ENCODE measurements at places on chromosomes 3 and 15.
A peak's percentile ranks its signal among the peaks of the same experiment; 100 is the strongest.

GRCh38 chr3:50154840-50155490 lies at the start of gene SEMA3F:
Gene SEMA3F, plus strand, starts transcription at chr3:50155324. Its CDS starts 4,299 bp downstream, at chr3:50159623.
- H3K36me3 ChIP-seq, result no peaks in the 10 kb centered on the region
- H3K27ac ChIP-seq, result no peak within 1 kb of the TSS
- peak within 1 kb of the TSS; percentile 84 for H3K4me3 ChIP-seq
- peaks cover 31% of the 10 kb centered on the region for H3K27me3 ChIP-seq
- peaks cover 6% of the 10 kb centered on the region for H3K4me1 ChIP-seq

- H3K36me3 ChIP-seq, result no peaks in the 10 kb centered on the region
- no peaks in the 10 kb centered on the region for H3K4me1 ChIP-seq
- H3K27me3 ChIP-seq, result peaks cover 50% of the 10 kb centered on the region
Observed at GRCh38 chr3:53680028-53680427, 166.2 kb downstream of the CHDH start.

- no peak for DNase-seq
- no peak overlapping the region for H3K4me3 ChIP-seq
- H3K4me1 ChIP-seq, result peaks cover 19% of the 10 kb centered on the region
- H3K36me3 ChIP-seq, result no peaks in the 10 kb centered on the region
- peaks cover 17% of the 10 kb centered on the region for H3K27me3 ChIP-seq
Observed at GRCh38 chr15:100230784-100231183, 111.0 kb downstream of the ADAMTS17 start.

- H3K4me3 ChIP-seq, result no peak overlapping the region
- peaks cover 3% of the 10 kb centered on the region for H3K27me3 ChIP-seq
- H3K4me1 ChIP-seq, result no peaks in the 10 kb centered on the region
- H3K27ac ChIP-seq, result no peak overlapping the region
Observed at GRCh38 chr3:30871720-30872119, 22.7 kb downstream of the GADL1 start.

- no peaks in the 10 kb centered on the region for H3K27me3 ChIP-seq
- no peaks in the 10 kb centered on the region for H3K4me1 ChIP-seq
- no peak overlapping the region for H3K27ac ChIP-seq
Observed at GRCh38 chr3:108209579-108209978, 12.6 kb downstream of the IFT57 start.

- DNase-seq, result no peak
- peaks cover 31% of the 10 kb centered on the region for H3K4me1 ChIP-seq
- peaks cover 7% of the 10 kb centered on the region for H3K36me3 ChIP-seq
- H3K4me3 ChIP-seq, result peak overlapping the region; percentile 52
Observed at GRCh38 chr15:48945386-48945785, 18.3 kb downstream of the SHC4 start.

DNA sequence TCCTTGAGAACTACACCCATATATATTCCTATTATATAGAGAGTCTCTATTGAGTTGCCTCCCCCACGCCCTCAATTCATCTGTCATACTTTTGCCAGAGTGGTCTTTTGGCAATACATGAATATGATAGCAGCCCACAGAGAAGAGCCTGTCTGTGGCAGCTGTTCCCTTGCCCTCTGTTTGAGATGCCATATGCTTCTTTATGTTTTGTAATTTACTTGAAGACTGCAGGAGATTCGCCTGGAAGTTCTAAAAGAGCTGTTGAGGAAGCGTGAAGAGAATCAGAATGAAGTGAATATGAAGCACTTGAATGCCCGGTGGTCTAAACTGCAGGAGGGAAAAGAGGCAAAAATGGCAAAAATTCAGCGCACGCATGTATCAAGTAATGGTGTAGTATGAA lies 27.2 kb downstream of the CFAP91 start:
- no peaks in the 10 kb centered on the region for H3K36me3 ChIP-seq
- no peaks in the 10 kb centered on the region for H3K4me1 ChIP-seq
- no peak overlapping the region for H3K4me3 ChIP-seq
- H3K27ac ChIP-seq, result no peak overlapping the region

GRCh38 chr3:169835533-169835932 lies 22.8 kb upstream of the LRRC34 start:
- H3K36me3 ChIP-seq, result no peaks in the 10 kb centered on the region
- H3K4me3 ChIP-seq, result no peak overlapping the region
- no peaks in the 10 kb centered on the region for H3K4me1 ChIP-seq

- H3K4me1 ChIP-seq, result peaks cover 10% of the 10 kb centered on the region
- no peaks in the 10 kb centered on the region for H3K36me3 ChIP-seq
- DNase-seq, result no peak
- H3K27me3 ChIP-seq, result peaks cover 62% of the 10 kb centered on the region
Observed at GRCh38 chr15:98547741-98548138, 100.6 kb upstream of the IGF1R start.

- H3K27ac ChIP-seq, result no peak overlapping the region
- H3K4me1 ChIP-seq, result peaks cover 4% of the 10 kb centered on the region
- H3K4me3 ChIP-seq, result no peak overlapping the region
- peaks cover 4% of the 10 kb centered on the region for H3K36me3 ChIP-seq
- H3K27me3 ChIP-seq, result peaks cover 12% of the 10 kb centered on the region
Observed at GRCh38 chr3:96814651-96815567, 515 bp downstream of the EPHA6 start.

DNA sequence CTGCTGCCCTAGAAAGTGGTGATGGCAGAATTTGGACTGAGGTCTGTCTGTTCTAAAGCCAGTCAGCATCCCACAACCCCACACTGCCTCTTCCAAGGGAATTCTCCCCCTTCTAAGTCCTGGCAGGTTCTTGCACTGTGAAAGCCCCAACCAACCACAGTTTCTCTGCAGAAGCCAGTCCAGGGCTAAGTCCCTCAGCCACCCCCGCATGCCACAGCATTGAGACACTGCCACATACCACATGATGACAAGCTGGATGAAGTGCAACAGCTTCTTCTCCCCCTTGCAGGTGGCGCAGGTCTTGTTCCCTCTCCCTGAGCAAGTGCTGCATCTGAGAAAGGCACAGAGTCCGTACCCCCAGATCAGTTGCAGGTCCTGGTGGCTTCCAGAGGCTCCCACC lies 18.6 kb downstream of the SSUH2 start:
- H3K4me1 ChIP-seq, result peaks cover 5% of the 10 kb centered on the region
- H3K36me3 ChIP-seq, result no peaks in the 10 kb centered on the region
- no peak overlapping the region for H3K27ac ChIP-seq
- peak; percentile 40 for DNase-seq
- H3K27me3 ChIP-seq, result no peaks in the 10 kb centered on the region
- H3K4me3 ChIP-seq, result no peak overlapping the region

GRCh38 chr3:101036676-101037075 lies 43.5 kb upstream of the ABI3BP start:
- H3K36me3 ChIP-seq, result no peaks in the 10 kb centered on the region
- no peak overlapping the region for H3K27ac ChIP-seq
- H3K4me1 ChIP-seq, result no peaks in the 10 kb centered on the region
- no peaks in the 10 kb centered on the region for H3K27me3 ChIP-seq
- DNase-seq, result no peak
- H3K4me3 ChIP-seq, result no peak overlapping the region

- peaks cover 42% of the 10 kb centered on the region for H3K4me1 ChIP-seq
Observed at GRCh38 chr3:186985661-186986364, 55.5 kb downstream of the ST6GAL1 start.

GRCh38 chr3:101851850-101852714 lies 2.8 kb downstream of the NFKBIZ start:
- peaks cover 83% of the 10 kb centered on the region for H3K4me1 ChIP-seq
- no peaks in the 10 kb centered on the region for H3K27me3 ChIP-seq
- no peak for DNase-seq
- peaks cover 64% of the 10 kb centered on the region for H3K36me3 ChIP-seq
- H3K4me3 ChIP-seq, result peak overlapping the region; percentile 88
- peak overlapping the region; percentile 100 for H3K27ac ChIP-seq

DNA sequence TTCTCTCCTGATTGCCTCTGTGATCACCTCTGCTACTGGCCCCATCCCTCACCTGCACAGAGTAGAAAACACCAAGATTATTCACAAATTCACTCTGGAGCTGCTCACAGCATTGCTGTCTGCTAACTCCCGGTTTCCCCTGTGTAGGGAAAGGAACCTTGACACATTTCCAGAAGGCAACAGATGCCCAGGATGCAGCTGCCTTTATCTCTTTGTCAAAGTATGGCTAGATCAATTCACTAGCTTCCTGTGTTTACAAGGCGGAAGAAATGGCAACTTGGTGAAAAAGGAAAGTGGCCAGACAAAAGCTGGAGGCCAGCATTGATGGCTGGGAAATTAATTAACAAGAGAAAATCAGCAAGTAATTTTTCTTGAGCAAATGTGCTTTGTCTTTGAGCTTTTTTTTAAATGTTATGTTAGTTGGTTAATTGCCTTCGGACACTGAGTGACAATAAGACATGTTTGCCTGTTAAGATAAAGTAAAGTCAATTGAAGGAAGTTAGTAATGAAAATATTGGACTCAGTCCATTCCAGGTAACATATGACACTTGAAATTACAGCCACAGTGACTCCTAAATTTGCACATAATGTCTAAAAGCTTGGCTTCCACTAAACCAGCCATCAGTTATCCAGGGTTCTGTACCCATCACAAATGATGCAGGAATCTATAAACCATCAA lies 394.6 kb upstream of the IL12A start:
- H3K36me3 ChIP-seq, result peaks cover 9% of the 10 kb centered on the region
- no peaks in the 10 kb centered on the region for H3K4me1 ChIP-seq
- H3K4me3 ChIP-seq, result no peak overlapping the region
- no peak for DNase-seq
- H3K27me3 ChIP-seq, result no peaks in the 10 kb centered on the region

DNA sequence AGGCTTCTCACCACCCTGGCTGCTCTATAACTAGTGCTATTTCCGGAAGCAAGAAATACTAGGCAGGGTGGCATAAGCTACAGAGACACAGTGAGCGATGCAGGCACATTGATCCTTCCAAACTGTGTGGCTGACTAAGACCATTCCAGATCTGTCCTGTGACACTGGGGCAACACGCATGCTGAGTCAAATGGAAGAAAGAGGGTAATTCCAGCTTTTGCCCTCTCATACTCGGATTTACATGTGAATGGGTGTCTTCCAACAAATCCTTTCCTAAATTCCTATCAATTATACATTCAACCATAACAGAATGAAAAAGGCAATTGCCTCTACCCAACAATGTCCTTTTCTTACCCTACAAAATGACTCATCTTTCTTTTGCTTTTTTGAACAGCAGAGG lies 5.1 kb downstream of the FSIP1 start:
- no peak overlapping the region for H3K27ac ChIP-seq
- DNase-seq, result no peak
- H3K4me1 ChIP-seq, result peaks cover 10% of the 10 kb centered on the region
- peaks cover 16% of the 10 kb centered on the region for H3K27me3 ChIP-seq
- H3K4me3 ChIP-seq, result no peak overlapping the region

DNA sequence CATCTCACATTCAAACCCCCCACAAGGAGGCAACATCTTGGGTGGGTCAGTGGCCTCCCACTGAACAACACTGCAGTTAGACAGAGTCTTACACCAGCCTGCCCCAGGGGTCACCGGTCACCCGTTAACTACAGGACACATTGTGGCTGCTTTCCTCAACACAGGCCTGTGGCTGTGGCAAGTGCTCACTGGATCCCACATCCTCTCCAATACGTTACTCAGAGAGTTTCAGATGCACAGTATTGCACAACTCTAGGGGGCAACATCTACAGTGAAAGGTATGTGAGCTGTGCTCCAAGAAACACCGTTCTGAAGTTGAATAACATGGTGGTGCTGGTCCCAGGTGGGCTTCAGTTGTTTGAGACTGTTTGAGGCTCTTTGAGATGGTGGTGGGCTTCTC lies 41.0 kb downstream of the CTDSPL start:
- H3K27me3 ChIP-seq, result peaks cover 6% of the 10 kb centered on the region
- H3K36me3 ChIP-seq, result no peaks in the 10 kb centered on the region
- H3K4me3 ChIP-seq, result peak overlapping the region; percentile 75
- H3K27ac ChIP-seq, result peak overlapping the region; percentile 61
- DNase-seq, result peak; percentile 69

GRCh38 chr3:104564045-104564643 lies 802.6 kb upstream of the ALCAM start:
- H3K4me3 ChIP-seq, result no peak overlapping the region
- H3K4me1 ChIP-seq, result no peaks in the 10 kb centered on the region
- H3K27ac ChIP-seq, result no peak overlapping the region
- H3K36me3 ChIP-seq, result no peaks in the 10 kb centered on the region
- H3K27me3 ChIP-seq, result no peaks in the 10 kb centered on the region

DNA sequence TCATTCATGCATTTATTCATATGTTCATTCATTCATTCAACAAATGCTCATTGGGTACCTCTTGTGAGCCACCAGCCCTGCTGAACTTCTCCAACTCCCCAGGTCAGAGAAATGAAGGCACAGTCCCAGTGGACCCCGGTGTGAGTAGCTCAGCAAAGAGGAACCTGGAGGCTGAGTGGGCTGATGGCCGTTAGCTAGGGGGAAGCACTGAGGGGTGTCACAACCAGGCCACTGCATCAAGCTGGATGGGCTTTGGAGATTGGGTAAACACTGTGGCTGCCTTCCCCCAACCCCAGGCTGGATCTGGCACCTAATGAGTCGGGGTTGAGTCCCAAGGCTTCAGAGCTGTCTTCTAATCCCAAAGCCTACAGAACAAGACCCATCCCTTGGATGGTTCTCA lies 12.1 kb upstream of the ALAS1 start:
- H3K4me1 ChIP-seq, result peaks cover 20% of the 10 kb centered on the region
- H3K4me3 ChIP-seq, result no peak overlapping the region
- no peak for DNase-seq
- H3K36me3 ChIP-seq, result no peaks in the 10 kb centered on the region
- H3K27ac ChIP-seq, result peak overlapping the region; percentile 63

- no peaks in the 10 kb centered on the region for H3K36me3 ChIP-seq
- no peak overlapping the region for H3K27ac ChIP-seq
- H3K4me3 ChIP-seq, result no peak overlapping the region
- peaks cover 2% of the 10 kb centered on the region for H3K27me3 ChIP-seq
- DNase-seq, result no peak
Observed at GRCh38 chr3:10335871-10336622, 15.1 kb upstream of the SEC13 start.

- no peak overlapping the region for H3K27ac ChIP-seq
- no peak overlapping the region for H3K4me3 ChIP-seq
- DNase-seq, result no peak
- no peaks in the 10 kb centered on the region for H3K36me3 ChIP-seq
- H3K4me1 ChIP-seq, result peaks cover 2% of the 10 kb centered on the region
Observed at GRCh38 chr3:52851348-52851747, 16.5 kb upstream of the MUSTN1 start.

GRCh38 chr3:133135306-133135705 lies 97.1 kb downstream of the TMEM108 start:
- H3K27me3 ChIP-seq, result no peaks in the 10 kb centered on the region
- H3K36me3 ChIP-seq, result no peaks in the 10 kb centered on the region
- no peak for DNase-seq
- H3K4me3 ChIP-seq, result no peak overlapping the region
- no peaks in the 10 kb centered on the region for H3K4me1 ChIP-seq

DNA sequence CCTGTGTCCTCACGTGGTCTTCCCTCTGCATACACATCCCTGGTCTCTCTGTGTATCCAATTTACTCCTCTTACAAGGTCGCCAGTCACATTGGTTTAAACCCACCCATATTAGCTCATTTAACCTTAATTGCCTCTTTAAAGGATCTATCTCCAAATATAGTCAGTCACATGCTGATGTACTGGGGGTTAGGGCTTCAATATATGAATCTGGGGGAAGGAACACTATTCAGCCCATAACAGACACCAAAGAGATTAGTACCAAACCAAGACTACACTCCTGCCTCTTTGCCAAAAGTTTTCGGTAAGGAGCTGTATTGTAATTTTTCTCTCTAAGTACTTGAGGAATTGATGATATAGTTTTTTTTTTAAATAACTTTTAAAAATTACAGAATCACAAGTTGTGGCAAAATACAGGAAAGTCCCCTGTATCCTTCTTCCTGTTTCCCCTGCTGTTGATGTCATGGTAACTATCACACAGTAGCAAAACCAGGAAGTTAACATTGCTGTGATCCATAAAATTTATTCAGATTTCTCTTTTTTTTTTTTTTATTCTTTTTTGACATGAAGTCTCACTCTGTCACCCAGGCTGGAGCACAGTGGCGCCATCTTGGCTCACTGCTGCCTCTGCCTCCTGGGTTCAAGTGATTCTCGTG lies 67.8 kb downstream of the SLCO3A1 start:
- H3K27me3 ChIP-seq, result no peaks in the 10 kb centered on the region
- no peak for DNase-seq
